Activated CD4-positive, alpha-beta T cell treated with anti-CD3 and anti-CD28 coated beads, Interleukin-2, amount 50 U/mL, for 16 hours (primary cell): ENCODE measurements at places on chromosomes 2 and 18.

DNA sequence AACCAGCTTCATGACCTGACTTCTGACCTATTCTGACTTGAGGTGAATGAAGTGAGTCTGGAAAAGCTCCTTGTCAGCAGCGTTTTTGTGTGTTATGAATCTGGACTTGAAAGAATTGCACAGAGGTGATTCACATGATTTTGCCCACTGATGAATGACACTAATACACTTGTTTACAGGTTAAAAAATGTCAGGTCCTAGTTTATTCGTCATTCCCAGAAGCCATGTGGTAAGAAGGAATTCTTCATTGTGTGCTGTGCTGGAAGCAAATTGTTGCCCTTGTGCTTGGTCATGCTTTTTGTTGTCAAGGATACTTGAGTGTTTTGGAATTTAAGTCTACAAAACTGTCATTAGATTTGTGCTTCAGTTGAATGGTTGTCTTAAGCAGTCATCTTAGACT lies 15.5 kb downstream of the SEC11C start:
- no peak for DNase-seq

DNA sequence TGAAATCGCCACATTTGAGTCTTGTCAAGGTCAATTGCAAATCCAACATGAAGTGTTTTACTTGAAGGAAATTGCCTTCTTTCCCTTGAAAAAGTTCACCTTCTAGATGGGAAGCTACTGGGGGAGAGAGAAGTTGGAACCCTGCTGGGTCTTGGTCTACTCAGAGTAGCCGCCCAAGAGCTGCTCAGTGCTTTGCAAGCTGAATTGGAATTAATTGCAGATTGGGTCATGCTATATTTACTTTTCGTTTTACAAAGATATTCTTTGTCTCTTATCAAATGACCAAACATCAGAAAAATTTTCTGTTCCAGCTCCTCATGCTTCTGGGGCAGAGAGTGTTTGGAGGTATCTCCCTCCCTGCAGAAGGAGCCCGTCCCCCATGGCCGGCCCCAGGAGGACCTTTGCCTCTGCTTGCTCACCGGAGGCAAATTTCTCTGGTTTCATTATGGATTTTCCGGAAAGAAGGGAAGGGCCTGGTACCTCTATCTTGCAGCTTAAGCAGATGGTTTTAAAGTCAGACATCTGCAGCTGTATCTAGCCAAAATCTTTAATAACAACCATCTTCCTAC lies 289.7 kb downstream of the MYT1L start:
- no peak for DNase-seq

DNA sequence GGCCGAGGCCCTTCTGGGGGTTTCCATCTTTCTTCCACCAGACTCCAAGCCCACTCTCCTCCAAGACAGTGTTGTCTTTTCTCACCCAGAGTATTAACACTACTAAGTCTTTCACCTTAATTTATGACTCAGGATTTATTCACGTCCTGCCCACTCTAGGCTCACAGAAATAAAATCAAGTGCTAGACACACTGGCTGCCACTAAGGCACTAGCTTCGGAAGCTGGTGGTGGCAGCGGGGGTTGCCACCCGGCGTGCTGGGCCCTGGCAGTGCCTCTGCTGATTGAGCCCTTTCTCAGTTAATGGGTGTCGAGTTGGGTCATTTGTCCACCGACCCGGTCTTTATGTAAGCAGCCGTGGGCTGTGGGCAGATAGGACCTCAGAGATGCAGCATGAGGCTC lies 93.6 kb upstream of the FZD5 start:
- DNase-seq = no peak

DNA sequence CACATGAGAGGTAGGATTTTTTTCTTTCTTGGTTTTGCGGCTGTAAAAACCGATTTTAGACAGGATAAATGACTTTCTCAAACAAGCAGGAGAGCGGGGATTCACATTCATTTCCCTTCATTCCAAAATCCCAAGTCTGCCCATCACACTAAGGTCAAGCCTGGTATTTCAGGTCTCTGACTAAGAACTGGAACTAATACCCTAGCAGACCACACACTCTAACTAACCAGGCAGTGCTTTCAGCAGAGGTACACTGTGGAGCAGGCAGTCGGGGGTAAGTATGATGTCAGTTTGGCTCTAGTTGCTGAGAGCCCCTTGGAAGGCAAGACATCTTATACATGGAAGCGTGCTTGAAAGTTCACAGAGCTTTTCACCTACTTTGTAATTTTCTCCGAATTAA lies 128.1 kb upstream of the LHCGR start:
- DNase-seq = no peak

DNA sequence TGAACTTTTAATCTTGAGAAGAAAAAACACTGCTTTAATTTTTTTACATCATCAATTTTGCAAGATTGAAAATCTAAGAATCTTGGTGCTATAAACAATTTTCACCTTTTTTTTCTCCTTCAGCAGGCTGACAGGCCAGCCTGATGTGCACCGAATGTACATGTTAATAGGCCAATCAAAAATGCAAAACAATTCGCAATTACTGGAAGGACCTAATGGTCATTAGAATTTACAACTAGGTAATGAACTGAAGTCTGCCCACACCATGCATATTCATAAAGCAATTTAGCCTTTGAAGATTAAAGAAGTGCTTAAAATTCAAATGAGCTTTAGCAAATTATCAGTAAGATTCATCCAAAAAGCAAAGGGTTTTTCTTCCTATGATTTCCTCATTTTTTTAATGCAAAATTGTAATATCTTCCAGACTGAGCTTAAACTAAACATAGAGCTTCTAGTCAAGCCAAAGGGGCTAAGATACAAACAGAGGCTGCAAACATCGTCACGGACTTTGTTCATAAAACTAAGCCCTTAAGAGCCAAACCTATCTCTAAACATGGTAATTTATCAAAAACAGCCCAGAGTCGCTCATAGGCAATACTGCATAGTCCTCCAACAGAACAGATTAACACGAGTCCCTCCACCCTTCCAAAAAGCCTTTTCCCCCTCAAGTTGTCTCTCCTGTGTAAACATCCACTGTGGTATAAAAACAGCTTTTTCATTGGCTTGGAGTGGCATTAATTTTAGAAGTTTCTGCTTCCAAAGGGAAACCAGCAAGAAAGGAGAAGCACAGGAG lies 18.4 kb downstream of the BCL11A start:
- DNase-seq = no peak

- DNase-seq = no peak
Observed at GRCh38 chr18:79856119-79857007, 58.6 kb downstream of the KCNG2 start.

GRCh38 chr2:211141646-211142045 lies 585.2 kb downstream of the CPS1 start:
- no peak for DNase-seq

DNA sequence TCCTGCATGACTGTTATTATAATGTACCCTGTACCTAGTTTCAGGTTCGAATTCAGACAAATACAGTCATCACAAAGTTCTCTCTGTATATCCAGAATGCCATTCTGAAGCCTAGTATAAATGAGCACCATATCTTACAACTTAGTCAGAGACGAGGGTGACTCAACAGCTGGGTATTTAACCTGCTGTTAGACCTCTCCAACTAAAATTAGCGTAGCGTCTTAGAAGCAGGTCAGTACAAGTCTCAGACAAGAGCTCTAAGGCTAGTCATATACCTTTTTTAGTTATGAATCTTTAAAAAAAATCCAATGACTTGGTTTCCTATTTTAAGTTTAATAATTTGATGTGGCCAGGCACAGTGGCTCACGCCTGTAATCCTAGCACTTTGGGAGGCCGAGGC lies 74.1 kb downstream of the CABYR start:
- DNase-seq = no peak

- no peak for DNase-seq
Observed at GRCh38 chr2:32812316-32812715, 134.4 kb upstream of the LTBP1 start.

DNA sequence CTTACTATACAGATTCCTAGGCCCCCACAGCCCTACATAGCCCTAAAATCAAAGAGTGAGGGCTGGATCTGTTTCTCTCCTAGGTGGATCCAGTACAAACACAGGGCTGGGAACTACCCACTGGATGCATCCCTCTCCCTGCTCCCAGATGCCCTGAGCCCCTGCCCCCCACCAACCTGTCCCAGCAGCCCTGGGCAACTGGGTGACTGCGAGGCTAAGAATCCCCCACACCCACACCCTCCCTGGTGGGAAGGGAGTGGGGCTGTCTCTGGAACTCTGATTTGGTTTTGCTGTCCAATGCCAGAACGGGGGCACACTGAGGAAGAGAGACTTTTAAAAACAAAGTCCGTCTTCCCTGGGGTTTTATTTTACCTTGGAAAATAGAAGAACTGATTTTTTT lies 113.1 kb downstream of the SMAD7 start:
- DNase-seq = no peak

DNA sequence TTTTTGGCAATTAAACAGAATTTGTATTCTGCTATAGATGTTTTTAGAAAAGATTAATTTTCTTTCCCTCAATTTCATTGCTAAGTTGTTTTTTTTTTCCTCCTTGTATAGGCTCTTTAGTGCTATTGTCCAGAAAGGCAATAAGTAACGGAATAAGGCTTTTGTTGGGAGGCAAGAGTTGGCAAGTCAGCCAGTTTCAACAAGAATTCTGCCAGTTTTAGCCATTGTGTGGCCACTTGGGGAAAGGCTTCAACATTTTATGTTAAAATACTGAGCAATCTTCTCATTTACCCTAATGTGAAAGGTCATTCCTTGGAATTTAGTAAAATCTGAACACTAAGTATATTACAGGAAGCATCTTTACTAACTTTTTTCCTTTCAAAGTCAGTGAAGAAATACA lies 9.6 kb downstream of the CALCRL start:
- DNase-seq = no peak

DNA sequence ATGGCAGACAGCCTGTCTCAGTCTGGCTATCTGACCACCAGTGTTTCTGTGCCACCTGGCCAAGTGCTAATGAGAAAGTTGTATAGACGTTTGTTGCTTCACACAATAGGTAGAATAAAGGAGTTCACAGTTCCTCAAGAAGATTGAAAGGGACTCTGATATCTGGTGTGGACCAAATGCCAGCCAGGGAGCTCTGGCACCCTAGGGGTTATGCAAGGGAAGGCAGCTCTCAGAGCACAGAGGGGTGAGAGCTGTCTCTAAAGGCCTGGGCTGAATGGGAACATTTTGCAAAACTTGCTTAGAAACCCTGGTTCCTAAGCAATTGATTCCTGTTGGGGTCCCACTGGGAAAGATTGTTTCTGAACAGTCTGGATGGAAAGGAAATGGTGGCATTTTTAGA lies 553.8 kb downstream of the EPHA4 start:
- DNase-seq = no peak

GRCh38 chr18:69948919-69949537 lies 1.4 kb upstream of the CD226 start:
- peak; percentile 91 for DNase-seq

DNA sequence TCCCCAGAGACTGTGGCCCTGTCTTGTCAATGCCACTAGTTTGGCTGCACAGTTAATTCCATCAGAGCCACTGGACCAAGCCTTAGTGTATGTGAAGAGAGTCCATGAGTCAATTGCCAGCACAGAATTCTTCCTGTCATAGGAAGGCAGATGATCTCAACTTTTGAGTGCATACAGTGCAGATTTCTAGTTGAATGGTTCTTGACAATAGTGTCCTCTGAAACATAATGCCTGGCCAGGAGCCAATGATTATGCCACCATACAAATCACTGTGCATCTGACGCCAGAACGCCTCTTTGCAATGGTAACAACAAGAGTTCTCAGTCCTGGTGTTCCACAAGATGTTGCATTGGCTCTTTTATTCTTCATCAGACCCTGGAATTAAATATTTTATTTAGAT lies 7.1 kb downstream of the NEUROD1 start:
- no peak for DNase-seq

DNA sequence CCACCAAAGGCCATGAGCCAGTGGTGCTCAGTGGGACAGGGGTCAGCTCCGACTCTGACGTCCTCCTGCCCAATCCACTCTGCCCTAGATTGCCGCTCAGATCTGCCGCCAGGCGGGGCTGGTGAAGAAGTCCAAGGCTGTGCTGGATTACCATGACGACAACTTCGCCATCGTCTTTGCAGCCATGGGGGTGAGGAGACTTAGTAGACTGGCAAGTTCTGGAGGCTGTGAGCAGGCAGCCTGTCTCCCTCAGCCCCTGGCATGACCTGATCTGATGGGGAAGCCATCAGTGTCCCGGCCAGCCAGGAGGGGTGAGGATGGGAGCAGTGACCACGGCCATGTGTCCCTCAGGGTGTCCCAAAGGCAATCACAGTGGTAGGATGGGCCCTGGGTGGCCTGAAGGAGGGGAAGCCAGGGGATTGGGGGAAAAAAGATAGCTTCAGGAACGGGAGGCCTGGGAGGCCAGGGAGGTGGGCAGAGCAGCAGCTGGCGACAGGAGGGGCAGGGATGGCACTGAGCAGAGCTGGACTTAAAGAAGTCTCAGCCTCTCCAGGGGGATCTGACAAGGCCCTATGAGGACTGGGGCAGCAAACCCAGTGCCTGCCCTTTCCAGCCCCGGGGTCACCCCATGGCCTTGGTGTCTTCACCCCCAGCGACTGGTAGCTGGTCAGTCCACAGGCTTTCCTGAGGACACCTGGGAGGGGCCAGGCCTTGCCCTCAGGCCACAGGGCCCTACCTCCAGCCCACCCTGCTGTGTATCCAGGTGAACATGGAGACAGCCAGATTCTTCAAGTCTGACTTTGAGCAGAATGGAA lies 17.4 kb upstream of the ANKRD53 start:
- DNase-seq = no peak

GRCh38 chr2:150081775-150082481 lies 405.5 kb downstream of the RND3 start:
- no peak for DNase-seq

GRCh38 chr2:182672466-182673165 lies 43.4 kb upstream of the DNAJC10 start:
- DNase-seq = no peak

DNA sequence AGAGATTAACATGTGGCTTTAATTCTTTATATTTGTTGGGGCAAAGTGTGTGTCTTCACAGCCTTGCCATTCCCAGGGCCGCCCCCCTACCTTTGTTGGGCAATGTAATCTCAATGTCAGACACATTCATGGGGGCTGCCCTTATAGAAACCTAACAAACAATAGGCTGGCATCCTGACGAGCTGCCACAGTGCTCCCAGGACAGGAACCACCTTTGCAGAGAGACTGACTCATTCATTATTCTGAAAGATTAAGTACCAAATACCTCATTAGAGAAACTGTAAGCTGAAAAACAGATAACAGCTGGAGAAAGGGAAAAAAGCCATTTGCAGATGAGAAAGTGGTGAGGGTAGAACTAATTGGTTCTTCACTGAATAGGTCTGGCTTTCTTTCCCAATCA lies 1587.5 kb upstream of the PIK3C3 start:
- no peak for DNase-seq

GRCh38 chr2:172613615-172614231 lies 57.8 kb downstream of the PDK1 start:
- DNase-seq = no peak
